ENCODE measurements at places on chromosomes 2 and 18.

DNA sequence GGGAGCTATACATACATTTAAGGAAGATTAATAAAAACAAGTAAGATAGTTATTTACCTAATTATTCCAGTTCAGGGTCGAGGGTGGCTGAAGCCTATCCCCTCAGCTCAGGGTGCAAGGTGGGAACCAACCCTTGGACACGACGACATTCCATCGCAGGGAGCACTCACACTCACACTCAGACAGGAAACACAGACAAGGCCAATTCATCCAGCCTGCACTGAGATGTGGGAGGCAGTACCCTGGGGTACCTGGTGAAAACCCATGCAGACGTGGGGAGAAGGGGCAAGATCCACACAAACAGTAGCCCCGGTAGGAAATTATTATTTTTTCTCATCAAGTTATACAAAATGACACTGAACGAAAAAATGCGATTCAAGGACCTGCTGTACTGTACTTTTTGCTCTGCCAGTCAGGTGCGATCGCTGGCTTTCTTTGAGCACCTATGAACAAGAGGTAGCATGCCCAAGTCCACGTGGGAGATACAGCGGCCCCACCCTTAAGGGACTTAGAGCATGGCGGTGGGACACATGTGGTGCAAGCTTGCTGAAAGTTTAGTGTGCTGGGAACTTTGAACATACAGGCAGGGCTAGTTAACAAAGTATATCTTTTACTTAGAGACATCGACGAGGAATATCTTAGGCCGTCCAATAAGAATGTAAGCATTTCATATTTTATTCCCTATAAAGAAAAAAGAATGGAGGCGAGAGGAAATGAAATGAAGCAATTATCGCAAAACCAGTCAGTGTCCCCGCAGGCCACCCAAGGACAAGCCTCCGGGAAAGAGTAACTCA is 624 bp downstream of the METTL8 start:
- DNase-seq: peak; percentile 87

GRCh38 chr18:6591491-6591890 is 138.0 kb upstream of the ARHGAP28 start:
- no peak for DNase-seq

DNA sequence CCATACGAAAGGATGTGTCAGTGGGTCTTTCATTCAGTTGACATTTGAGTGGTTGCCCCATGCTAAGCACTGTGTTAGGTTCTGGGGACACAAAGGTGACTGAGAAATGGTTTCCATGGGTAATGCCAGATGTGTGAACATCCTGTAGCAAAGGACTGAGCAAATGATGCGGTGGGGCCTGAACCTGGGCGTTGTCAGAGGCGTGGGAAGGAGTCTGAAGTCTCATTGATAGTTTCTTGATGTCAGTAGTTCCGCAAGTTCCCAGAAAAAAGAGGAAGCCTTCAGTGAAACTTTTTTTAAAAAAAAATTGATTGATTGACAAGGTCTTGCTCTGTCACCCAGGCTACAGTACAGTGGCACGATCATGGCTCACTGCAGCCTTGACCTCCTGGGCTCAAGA is 56.9 kb downstream of the LIMS1 start:
- peak; percentile 62 for DNase-seq

DNA sequence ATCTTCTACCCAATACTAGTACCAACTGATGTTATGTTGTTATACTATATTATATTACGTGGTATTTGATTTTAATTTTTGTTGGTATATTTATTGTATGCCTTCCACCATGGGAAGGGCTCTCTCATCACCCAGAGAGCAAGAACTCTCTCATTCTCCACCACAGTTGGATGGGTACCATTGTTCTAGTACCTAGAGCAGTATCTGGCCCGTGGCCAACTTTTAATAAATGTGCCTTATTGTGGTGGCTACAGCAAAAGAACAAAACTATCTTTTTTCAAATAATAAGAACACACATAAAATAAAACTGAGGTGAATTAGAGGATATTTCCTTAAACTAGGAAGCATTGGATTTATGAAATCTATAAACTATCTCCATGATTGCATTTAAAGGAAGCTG is 71.8 kb downstream of the PID1 start:
- DNase-seq: no peak

DNA sequence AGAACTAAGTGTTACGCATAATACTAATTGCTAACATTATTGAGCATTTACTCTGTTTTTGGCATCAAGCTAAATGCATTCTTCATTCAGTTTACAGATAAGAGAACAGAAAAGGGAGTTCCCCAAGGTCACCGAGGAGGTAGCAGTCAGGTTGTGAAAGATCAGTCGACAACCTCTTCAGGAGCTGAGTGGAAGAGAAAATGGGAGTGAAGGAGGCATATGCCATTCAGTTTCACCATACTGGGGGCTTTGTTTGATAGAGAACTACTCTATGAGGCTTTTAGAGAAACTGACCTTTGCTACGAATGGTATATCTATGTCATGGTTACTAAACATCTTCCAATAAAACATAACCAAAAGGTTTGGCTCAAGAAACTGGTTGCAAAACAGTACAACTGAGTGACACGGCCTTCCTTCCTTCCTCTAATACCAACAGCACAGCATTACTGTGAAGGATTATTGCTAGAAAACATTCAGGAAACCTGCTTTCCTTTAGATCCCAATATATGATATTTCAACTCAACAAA is 112.1 kb downstream of the RBMS1 start:
- DNase-seq: peak; percentile 42

DNA sequence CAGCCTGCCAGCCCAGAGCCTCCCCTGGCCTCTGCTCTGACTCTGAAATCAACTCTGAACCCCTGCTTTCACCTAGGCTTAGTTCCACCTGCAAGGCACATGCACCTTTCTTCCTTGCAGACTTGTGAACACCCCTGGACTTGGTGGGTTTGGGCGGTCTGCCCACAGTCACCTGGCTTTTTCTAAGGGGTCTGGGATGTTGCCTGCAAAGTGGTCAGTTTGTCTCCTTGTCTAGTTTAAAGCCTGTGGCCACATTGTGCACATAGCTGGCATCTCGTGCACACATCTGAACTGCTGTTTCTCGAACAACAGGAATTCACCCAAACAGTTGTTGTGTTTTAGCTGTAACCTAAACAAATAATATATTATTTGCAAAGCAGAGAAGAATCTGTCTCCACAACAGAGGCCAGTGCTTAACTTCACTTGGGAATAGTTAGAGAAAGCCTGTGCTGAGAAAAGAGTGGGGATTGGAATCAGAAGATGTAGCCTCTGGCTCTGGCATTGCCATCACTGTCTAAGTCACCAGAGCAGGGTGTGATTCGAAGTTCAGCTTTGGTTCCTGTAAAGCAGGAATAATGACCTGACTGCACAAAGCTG is 108.5 kb downstream of the TMEM18 start:
- DNase-seq: no peak

GRCh38 chr18:35409911-35410310 is 32.8 kb upstream of the ZNF396 start:
- DNase-seq: peak; percentile 65

DNA sequence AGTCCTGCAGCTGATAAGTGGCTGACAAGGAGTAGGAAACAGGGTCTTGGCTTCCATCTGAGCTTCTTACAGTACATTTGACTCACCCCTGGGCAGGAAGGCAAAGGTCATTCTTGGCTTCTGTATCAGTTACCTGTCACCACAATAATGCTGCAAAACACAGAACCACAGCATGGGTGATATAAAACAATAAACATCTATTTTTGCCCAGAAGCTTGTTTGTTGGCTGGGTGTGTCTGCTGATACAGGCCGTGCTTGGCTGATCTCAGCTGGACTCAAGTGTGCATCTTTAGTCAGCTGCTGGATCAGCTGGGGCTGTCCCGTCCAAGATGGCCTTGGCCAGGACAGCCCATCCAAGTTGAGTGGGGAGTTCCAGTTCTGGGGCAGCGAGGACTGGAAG is 34.7 kb downstream of the ONECUT2 start:
- no peak for DNase-seq

- DNase-seq: peak; percentile 76
These were observed 139.4 kb downstream of the NBAS start for GRCh38 chr2:15421753-15422152.

DNA sequence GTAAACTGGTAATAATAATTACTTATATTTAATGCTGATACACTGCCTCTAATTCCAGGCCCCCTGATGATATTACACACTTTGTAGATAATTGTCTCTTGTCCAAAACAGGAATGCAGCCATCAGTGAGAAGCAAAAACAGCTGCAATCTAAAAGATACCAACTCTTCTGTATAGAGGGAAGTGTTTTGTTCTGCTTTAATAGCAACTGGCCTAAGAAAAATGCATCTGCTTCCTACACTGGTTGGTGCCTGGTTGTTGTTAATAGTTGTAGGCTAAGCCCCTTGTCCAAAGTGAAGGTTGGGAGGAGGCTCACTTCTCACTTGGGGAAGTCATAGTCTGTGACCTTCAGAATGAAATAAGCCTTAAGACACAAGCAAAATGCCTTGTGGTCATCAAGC is 332.0 kb downstream of the ZNF521 start:
- no peak for DNase-seq

DNA sequence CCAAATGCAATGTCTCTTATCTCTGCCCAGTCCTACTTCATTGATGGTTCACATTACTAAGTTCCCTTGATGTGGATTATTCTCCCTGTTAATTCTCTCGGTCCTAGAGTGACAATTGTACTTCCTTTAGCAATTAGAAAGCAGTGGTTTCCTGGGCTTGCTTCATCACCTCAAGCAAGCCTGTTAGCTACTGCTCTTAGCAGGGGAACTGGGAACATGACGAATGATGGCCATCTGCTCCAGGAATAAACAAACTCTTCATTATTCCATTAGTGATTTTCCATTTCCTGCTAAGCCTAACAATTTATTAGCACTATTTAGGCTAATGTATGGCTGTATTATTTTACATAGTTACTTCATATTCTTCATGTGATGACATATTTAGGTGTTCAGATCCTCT is 331.8 kb downstream of the MTX2 start:
- DNase-seq: no peak

GRCh38 chr2:105592288-105592687 is 152.4 kb upstream of the NCK2 start:
- DNase-seq: no peak

- DNase-seq: no peak
These were observed 68.7 kb downstream of the RHBDD1 start for GRCh38 chr2:226904592-226904991.

DNA sequence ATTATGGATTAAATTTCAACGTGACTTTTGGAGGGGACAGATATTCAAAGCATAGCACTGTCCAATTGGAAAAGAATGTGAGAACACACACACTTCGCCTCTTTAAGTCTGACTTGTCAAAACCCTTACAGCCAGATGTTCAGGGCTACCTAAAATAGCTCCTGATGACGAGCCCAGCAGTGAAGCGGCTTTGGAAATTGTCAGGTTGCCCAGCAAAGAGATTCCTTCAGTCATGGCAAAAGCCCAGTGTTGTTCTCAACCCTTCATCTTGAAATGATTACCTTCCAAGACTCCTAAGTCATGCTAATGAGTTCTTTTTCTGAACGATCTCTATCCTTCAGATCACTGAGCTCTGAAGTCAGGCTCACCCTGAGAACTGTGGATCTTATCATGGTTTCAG is 436.6 kb downstream of the LRATD1 start:
- no peak for DNase-seq

All from hematopoietic multipotent progenitor cell treated with erythropoietin and hydrocortisone succinate and interleukin-3 and kit ligand, for 8 days (in vitro differentiated cells).